ENCODE measurements at places on chromosomes 4 and X. TPM values are rescaled to one million over a fixed set of nuclear protein-coding genes. Genes with fewer than 3 reads are reported as not detected.

The VCX gene
- total RNA-seq, result not detected

DNA sequence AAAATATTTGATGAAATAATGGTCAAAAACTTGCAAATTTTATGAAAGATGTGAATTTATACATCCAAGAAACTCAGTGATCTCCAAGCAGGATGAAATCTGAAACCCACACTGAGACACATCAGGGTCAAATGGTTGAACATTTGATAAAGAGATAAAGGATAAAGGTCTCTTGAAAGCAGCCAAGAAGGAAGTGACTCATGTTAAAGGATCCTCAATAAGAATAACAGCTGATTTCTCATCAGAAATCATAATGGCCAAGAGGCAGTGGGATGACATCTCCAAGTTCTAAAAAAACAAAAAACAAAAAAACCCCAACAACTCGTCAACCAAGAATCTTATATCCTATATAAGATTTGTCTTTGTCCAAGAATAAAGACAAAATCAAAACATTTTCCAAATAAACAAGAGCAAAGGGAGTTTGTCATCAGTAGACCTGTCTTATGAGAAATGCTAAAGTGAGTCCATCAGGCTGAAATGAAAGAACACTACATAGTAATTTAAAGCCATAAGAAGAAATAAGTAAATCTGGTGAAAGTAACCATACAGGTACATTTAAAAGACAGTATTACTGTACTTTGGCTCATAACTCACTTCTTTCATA is 121.7 kb downstream of the PDS5A start:
- DNase-seq, result no peak

The JCHAIN gene
- 5.9 TPM for total RNA-seq

GRCh38 chrX:14084466-14084865 is 54.8 kb upstream of the GEMIN8 start:
- DNase-seq, result no peak

The KIT gene
- 26.1 TPM for total RNA-seq

The CD40LG gene
- not detected for total RNA-seq
